Central memory CD8-positive, alpha-beta T cell (primary cell): ENCODE measurements at places on chromosomes 2 and 18.

DNA sequence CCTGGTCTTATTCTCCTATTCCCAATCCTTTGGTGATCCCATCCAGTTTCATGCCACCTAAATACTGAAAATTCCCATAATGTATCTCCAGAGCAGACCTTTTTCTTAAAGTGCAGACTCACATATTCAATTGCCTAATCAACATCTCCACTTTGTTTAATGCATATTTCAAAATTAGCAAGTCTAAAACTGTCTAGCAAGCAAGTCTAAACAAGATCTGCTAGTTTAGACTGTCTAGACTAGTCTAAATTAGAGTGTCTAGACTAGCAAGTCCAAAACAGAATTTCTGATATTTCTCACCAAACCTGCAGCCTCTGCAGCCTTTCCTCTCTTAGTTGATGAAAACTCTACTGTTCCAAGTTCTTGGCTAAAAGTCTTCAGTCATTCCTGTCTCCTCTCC is 44.6 kb downstream of the THUMPD2 start:
- no peak for DNase-seq
- peaks cover 31% of the 10 kb centered on the region for H3K36me3 ChIP-seq
- H3K27me3 ChIP-seq: no peaks in the 10 kb centered on the region
- no peak overlapping the region for H3K4me3 ChIP-seq
- peaks cover 9% of the 10 kb centered on the region for H3K4me1 ChIP-seq

GRCh38 chr2:60837123-60837522 is 44.3 kb upstream of the REL start:
- H3K27ac ChIP-seq: no peak overlapping the region
- no peaks in the 10 kb centered on the region for H3K36me3 ChIP-seq
- DNase-seq: no peak

DNA sequence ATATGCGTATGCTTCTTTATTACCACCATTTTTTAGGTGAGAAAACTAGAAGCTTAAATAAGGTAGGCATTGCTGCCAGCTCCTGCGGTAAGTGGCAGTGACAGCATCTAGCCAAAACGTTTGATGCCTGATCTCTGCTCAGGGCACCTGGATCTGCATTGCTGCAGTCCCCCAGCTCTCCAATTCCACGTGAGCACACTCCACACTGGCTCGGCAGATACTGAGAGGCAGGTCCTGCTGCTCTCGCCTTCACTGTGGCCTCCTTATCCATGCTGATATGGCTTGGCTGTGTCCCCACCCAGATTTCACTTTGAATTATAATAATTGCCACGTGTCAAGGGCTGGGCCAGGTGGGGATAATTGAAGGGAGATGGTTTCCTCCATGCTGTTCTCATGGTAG is 160.9 kb downstream of the CTIF start:
- H3K27ac ChIP-seq: no peak overlapping the region
- H3K4me1 ChIP-seq: no peaks in the 10 kb centered on the region
- no peak for DNase-seq
- no peak overlapping the region for H3K4me3 ChIP-seq
- no peaks in the 10 kb centered on the region for H3K36me3 ChIP-seq
- no peaks in the 10 kb centered on the region for H3K27me3 ChIP-seq

DNA sequence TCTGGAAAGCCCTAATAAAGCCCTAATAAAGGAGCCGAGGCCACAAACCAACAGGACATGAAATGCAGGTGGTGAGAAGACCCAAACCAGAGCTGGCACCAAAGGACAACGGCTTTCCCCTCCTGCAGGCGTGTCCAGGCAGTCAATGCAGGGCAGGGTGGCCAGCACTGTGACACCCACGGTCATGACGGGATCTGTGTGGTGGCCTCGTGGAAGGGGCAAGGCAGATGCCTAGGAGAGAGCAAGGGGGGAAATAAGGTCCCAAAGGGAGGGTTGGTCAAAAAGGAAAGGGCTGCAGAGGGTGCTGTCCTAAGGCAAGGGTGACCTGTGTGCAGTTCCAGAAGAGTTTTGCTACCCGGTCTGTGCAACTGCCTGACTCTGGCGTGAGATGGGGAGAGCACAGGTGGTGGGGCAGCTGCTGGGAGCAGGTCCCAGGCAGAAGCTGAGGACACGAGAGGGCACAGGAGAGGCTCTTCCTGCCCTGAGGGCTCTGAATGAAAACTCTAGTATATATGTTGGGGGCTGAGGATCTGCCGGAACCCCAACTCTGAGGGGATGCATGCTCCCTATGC is 156.7 kb downstream of the TPO start:
- peaks cover 2% of the 10 kb centered on the region for H3K36me3 ChIP-seq
- no peaks in the 10 kb centered on the region for H3K27me3 ChIP-seq
- H3K4me1 ChIP-seq: no peaks in the 10 kb centered on the region
- no peak for DNase-seq
- H3K4me3 ChIP-seq: no peak overlapping the region

DNA sequence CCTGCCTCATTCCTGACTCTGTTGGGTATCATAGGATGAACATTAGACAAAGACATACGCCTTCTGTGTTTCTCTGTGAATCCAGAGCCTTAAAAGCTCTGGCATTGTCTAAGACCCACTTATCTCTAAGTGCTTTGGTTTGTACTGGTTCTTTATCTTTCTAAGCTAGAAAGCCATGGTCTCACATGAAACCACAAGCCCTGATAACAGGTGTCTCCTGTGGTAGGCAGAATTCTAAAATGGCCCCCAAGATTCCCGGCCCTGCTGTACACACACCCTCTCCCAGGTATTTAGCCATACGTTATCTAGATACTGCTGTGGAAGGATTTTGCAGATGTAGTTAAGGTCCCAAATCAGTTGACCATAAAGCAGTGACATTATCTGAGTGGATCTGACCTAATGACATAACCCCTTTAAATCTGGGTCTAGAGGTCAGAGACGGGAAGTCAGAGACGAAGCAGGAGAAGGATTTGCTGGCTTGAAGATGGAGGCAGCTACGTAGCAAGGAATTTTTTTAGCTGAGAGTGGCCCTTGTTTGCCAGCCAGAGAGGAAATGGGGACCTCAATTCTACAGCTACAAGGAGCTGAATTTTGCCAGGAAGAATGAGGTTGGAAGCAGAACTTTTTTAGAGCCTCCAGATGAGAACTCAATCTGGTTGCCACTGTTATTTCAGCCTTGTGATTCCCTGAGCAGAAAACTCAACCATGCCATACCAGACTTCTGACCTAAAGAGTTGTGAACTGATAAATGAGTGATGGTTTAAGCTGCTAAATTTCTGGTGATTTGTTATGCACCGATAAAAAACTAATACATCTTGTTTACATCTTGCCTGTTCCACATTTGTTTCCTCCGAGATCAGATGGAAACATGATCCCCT is 186.7 kb downstream of the CAMKMT start:
- H3K4me1 ChIP-seq: no peaks in the 10 kb centered on the region
- no peak overlapping the region for H3K4me3 ChIP-seq
- DNase-seq: no peak
- no peaks in the 10 kb centered on the region for H3K27me3 ChIP-seq
- H3K36me3 ChIP-seq: no peaks in the 10 kb centered on the region

GRCh38 chr2:2600366-2600765 is 269.3 kb upstream of the MYT1L start:
- H3K27ac ChIP-seq: no peak overlapping the region
- H3K36me3 ChIP-seq: no peaks in the 10 kb centered on the region
- no peaks in the 10 kb centered on the region for H3K4me1 ChIP-seq
- no peak overlapping the region for H3K4me3 ChIP-seq
- H3K27me3 ChIP-seq: no peaks in the 10 kb centered on the region

DNA sequence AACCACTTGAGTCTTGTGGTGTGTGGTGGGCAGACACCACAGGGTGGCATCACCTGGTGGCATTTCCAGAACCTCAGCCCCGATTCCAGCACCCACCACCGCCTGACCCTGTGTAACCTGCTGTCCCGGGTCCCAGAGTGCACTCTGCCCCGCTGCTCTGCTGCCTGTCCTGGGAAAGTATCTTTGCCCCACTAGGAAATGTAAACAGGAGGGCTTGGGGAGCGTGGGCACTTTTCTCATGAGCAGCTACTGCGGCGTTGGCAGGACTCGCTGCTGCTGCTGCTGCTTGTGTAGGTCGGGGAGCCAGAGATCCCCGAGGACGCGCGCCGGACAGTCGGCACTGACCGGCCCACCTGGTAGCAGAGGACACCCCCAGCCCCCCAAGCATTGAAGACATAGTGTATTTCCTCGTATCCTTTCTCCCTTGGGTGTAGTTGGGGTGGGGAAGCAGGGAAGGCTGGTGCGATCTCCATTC is 13.4 kb downstream of the DTYMK start:
- no peak for DNase-seq
- H3K36me3 ChIP-seq: peaks cover 21% of the 10 kb centered on the region
- no peaks in the 10 kb centered on the region for H3K27me3 ChIP-seq
- H3K27ac ChIP-seq: no peak overlapping the region

DNA sequence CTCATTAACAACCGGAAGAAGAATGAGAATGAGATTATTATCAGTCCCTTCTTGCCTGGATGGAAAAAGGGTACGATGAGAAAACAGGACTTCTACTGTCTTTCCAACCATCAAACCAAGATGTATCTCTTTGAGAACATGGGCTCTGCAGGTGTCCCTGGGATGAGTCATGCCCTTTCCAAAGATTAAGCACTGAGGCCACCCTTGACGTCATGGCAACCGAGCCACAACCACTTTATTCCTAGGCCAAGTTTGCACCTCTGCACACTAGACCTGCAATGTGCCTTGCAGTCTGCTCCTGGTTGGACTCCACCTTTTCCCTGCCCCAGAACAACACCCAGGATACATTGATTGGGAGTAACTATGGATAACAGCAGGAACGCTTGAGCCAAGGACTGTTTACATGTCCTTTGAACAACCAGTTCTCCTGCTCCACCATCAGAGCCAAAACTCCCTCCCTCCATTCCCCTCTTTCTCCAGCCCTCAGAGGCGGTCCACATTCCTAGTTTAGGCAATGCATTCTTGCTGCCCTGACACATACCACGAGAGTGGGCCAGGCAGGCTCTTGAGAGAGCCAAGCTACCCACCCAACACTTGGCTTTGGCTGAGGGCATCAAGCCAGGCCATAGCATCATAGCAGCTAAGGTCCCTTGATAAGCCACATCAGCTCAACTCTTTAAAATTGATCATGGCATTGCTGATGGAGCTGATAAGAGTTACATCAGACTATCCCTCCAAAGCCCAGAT is 310.7 kb downstream of the TNS1 start:
- H3K36me3 ChIP-seq: no peaks in the 10 kb centered on the region
- no peak for DNase-seq
- H3K4me1 ChIP-seq: no peaks in the 10 kb centered on the region
- H3K4me3 ChIP-seq: no peak overlapping the region
- no peaks in the 10 kb centered on the region for H3K27me3 ChIP-seq
- H3K27ac ChIP-seq: no peak overlapping the region

DNA sequence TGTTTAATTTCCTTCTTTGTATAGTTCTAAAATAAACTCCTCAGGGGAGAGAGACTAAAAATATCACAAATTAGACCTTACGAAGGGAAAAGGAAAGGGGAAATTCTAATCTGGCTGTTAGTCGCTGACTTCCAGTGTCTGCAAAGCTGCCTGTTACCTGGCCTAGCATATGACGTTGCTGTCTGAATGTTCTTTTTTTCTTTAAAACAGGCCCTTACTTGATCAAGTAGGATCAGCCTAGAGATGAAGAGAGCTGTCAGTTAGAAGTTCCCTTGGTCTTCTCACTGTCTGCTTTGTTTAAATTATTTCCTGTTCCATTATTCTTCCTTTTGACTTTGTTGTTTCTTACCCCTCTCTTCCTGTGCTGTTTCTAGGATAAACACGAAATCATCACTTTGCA is 11.2 kb downstream of the NCK2 start:
- peak overlapping the region; percentile 74 for H3K4me3 ChIP-seq
- no peaks in the 10 kb centered on the region for H3K27me3 ChIP-seq
- peak overlapping the region; percentile 89 for H3K27ac ChIP-seq
- H3K36me3 ChIP-seq: peaks cover 30% of the 10 kb centered on the region
- no peak for DNase-seq
